ENCODE measurements at places on chromosomes 3 and 15. TPM values are rescaled to one million over a fixed set of nuclear protein-coding genes. Genes with fewer than 3 reads are reported as not detected.

ABTB1 gene
- total RNA-seq: 28.9 TPM

ZMAT3 gene
- 27.9 TPM for total RNA-seq

IQCF5 gene
- not detected for total RNA-seq

ACOX2 gene
- total RNA-seq: 20.6 TPM

EPHB1 gene
- 3.7 TPM for total RNA-seq

KCNMB3 gene
- total RNA-seq: 2.7 TPM

MED12L gene
- total RNA-seq: 0.60 TPM

NPAP1 gene
- not detected for total RNA-seq

ZBTB20 gene
- 75.7 TPM for total RNA-seq

SUCNR1 gene
- total RNA-seq: 1.9 TPM

CADM2 gene
- 0.28 TPM for total RNA-seq
